ENCODE measurements at places on chromosomes 5 and 9.

DNA sequence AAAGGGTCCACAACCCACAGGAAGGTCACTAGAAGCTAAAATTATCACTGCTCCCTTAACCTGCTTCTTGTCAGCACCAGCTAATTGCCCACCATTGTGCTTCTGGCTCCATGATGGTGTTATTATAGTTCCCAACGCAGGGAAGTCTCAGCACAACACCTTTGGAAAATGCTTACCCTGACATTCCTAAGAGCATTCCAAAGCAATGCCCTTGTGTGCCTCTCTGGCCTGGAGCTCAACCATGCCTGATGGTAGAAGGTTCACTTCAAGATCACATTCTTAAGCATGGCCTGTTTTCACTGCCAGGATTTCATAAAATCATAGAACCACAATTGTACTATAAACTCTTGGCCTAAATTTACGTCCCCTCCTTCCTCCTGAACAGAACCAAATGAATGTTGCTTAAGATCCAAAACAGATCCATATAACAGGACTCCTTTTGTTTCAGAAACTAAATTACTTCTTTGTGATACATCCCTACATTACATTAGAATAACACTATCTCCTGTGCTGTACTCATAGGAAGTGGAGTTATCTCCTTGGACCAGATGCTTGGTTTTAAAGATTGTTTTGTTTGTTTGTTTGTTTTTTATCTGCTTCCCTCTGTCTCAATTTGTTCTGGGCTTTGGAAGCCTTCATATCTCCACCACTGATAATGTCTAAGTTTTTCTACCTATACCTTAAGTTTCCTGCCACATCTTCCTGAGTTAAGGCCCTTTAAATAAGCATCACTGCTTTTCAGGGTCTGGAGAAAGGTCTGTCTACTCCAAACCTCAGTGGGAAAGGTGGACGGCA is 32.1 kb downstream of the ARL15 start:
- DNase-seq = no peak

DNA sequence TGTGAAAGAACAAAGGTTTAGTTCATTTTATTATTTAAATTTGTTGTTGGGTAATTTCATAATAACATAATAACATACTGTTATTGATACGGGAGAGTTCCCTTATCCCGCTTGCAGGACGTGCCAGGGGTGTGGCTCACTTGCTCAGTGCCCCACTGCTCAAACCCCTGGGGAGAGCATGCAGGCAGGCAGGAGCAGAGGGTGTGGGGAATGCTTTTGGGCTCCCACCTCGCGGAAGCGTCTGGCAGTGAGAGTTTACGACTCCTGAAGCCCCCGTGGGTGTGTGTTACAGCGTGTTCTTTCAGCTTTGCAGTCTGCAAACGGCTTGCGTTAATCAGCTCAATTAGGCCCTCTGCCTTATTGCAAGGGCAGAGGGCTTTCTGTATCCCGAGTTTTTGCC is 675.9 kb downstream of the SEMA5A start:
- no peak for DNase-seq

- peak; percentile 4 for DNase-seq
These were observed at the start of gene EGFLAM for GRCh38 chr5:38258319-38259061. Gene EGFLAM, plus strand, starts transcription at chr5:38258559. Its CDS starts 196 bp downstream, at chr5:38258755.

DNA sequence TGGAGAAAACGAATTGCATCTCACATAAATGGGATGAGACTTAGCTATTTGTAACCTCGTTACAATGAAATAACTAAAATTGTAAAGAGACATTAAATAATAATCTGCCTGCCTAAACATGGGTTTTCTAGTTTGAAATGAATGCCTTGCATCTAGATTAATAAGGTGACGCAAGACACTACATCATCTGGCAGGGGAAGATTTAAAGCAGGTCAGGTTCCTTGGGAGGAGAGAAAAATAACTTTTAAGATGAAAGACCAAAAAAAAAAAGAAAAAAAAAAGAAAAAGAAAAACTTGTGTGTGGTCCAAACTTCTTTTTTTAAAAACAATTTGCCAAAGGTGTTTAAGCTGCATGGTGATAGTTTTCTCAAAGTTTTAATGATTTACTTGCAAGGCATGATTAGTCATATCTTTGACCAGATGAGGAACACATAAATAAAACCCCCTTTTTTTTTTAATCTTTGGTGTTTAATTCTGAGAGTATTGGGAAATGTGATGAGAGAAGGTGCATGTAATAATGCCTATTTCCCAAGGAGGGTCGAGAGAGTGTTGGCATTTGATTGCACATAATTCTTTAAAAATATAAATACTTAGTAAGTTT is 122.9 kb upstream of the ADAMTSL1 start:
- no peak for DNase-seq

GRCh38 chr5:67493676-67494075 is 297.1 kb upstream of the CD180 start:
- DNase-seq = peak; percentile 9

- DNase-seq = no peak
These were observed 9.5 kb downstream of the ALDH1B1 start for GRCh38 chr9:38401994-38402393.

DNA sequence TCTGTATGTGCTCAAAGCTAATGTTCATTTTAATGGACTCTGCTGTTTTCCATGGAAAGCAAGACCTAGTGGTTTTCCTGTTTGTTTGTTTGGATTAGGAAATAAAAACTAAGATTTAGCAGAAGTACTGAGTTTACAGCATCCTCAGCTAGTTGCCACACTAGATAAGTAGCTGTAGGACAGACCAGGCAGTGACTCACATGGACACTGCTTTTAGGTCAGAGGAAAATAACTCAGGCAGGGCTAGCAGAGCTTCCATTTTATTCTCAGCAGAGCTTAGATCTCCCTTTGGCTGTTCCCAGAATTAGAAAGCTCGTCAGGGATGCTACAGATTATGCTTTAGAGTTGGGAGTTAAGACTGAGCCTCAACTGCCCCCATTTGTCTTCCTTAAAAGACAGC is 204.4 kb downstream of the SH3GL2 start:
- DNase-seq = no peak

- DNase-seq = peak; percentile 75
These were observed at the start of gene RNF224 for GRCh38 chr9:137227054-137227852. Gene RNF224, plus strand, starts transcription at chr9:137227502. Its CDS starts 834 bp downstream, at chr9:137228336.

GRCh38 chr5:173228107-173228506 is 6.9 kb downstream of the NKX2-5 start:
- no peak for DNase-seq

DNA sequence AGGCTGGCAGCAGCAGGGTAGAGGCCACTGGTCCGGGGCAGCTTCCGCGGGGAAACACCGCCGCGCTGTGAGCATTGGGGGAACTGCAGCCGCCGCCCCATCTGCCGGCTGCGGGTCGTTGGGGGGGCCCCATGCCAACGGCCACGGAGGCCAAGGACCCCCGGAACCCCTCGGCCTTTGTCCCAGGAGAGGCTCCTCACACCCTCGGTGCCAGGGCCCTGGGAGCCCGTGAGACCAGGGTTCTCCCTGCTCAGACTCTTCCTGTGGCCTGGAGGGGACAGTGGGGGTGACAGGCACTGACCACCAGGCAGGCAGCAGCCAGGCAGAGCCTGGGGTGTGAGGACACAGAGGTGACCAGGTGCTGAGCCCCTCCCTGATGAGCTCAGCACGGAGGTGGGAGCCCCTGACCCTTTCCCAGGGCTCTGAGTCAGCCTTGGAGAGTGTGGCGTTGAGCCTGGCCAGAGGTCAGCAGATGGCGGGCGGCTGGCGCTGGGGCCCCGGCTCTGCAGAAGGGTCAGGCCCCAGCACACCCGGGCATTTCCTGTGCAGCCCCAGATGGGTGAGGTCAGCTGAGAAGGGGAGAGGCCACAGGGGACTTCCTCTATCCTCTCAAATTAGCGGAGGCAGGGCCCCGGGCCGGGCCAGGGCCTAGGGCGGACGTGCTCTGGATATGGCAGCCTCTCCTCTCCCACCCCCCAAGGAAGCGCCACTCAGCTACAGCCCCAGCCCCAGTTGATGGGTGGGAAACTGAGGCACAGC is 17.9 kb upstream of the EGFL7 start:
- DNase-seq = peak; percentile 95

DNA sequence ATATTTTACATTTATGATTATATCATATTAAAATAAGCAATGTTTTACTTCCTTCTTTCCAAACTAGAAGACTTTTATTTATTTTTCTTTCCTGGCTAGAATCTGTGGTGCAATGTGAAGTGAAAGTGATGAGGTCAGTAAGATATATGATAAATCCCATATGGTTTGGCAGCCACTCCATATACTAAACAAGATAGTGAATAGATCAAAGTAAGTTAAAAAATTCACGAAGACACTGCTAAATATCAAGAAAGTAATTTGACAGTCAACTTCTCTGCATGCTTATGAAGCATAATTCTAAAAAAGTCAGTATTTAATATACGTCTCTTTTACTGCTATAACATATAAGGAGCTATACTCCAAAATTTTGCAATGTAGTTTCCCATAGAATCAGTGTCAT is 972.8 kb downstream of the DTWD2 start:
- DNase-seq = no peak

DNA sequence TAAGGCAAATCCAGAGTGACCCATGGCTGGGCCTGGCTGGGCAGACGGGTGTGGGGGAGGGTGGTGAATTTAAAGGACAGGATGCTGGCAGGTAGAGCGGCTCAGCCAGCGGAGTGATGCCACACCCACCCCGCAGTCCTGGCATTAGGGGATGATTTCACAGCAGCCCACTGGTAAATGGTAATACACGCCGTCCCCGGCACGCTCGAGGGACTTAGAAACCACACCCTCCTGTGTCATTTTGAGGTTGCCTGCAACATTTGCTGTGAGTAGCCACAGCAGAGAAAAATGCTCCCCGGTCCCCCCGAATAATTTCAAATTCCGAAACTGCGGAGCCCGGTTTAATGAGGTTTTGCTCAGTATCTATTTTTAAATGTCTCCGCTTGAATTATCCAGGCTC is 71.3 kb upstream of the FCN2 start:
- DNase-seq = no peak

GRCh38 chr9:113492343-113493202 is 29.0 kb downstream of the RGS3 start:
- DNase-seq = peak; percentile 43

GRCh38 chr9:103942651-103943050 is 151.5 kb upstream of the SMC2 start:
- no peak for DNase-seq

DNA sequence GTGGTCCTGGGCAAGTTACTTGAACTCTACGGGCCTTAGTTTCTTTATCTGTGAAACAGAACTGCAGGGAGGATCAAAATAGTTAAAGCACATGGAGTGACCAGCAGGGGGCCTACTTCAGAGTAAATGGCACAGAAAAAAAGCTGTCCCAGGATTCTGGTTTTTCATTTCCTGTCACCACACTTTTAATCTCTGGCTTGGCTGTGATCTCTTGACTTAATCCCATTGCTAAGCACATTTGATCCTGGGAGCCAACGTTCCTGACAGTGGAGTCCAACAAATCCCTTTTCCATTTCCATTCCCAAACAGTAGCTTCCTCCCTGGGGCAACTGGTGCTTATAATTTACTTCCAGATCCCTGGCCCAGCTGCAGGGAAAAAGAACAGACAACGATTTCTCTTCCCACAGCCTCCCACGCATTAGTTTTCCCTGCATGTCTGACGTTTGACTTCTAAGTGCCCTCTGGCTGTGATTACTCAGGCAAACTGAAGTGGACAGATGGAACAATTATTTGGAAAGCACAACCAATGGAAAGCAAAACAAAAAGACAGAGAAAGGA is 136.5 kb upstream of the STK32A start:
- peak; percentile 49 for DNase-seq

DNA sequence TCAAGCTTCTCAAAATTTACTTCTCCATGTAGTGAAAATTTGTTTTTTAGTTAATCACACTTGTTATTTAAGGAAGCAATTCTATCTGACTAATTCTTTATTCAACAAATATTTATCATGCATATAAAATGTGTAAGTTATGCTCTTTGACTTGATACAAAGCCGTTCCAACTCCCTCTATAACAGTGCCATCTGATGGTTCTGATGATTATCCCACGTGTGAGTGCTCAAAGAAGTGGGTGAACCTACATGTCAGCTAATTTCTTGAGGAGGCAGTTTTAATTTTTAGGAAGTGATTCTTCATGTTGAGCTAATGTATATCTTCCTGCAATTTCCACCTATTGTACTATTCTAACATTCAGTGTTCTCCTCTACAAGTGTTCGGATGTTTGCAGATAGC is 88.8 kb upstream of the BRINP1 start:
- DNase-seq = no peak

- DNase-seq = no peak
These were observed 206.9 kb upstream of the MVB12B start for GRCh38 chr9:126119731-126120130.

DNA sequence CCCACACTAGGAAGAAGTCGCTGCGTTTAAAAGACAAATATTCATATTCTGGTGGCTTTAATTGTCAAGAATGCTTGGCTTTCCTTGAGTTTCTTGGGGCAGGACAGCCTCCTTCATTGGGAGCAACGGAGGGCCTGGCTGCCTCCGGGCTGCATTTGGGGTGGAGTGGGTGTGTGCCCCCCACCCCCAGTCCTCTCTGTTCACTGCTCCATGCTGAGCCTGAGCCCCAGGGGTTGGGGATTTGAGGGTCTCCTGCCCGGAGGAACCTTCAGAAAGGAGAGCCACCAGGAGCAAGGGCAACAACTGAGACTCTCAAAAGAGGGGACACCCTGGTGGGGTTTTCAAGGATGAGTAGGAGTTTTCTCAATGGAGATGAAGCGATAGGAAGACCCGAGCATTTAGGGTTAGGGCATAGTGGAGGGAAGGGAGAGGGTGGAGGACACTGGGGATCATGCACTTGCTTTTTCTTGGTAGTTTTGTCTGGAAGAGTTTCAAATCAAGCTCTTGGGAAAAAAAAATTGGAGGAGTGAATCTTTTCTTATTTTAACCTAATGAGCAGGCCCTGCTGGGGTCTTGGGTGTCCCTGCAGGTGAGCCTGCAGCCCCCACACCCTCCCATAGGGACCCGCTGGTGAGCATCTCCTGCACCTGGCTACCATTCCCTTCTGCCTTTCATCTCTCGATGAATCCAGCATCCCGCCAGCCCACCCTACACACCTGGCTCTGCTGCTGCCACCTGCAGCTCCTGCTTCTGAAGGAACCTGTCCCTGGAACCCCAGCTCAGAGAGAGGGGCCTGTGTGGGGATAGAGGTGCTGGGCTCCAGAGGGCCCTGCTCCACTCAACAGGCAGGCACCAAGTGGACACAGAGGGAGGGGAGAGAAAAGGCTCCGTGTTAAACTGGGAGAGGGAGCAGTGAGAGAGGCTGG is 4.1 kb downstream of the SLC6A19 start:
- DNase-seq = no peak

- DNase-seq = no peak
These were observed 95.7 kb upstream of the CTSL start for GRCh38 chr9:87630266-87630665.

- DNase-seq = no peak
These were observed 61.6 kb downstream of the SAXO1 start for GRCh38 chr9:18971404-18971803.
